ENCODE measurements at places on chromosomes 11 and 22.

- DNase-seq = no peak
Measured at GRCh38 chr11:99327527-99327926, 306.8 kb downstream of the CNTN5 start.

DNA sequence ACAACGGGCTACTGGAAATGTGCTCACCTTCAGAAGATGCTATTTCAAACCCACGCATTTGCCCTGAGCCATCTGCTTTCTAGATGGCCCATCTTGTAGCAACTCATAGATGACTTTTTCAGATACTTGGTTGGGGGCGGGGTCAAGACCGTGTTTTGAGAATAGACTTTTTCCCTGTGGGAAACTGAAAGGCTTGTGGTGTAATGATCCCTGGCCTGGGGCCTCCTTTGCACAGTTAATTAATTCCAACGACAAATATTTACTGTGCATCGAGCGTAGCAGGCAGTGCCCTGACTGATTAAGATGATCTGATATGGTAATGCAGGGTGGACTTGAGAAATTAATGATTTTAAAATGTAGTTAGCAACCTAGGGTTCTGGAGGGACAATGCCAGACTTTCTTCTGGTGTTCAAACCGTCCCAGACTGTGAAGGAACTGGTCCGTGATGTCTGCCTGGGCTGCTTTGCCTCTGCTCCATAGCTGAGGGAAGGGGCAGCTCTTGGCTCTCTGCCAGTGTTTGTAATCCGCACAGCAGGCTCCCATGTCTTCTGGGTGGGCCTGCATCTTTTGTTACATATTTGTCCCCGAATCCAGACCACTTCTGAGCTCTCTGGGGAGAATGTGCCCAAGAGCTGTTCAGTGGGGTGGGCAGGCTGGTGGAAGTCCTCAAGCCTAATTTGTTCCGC, 84.8 kb downstream of the ADAMTS15 start:
- no peak for DNase-seq

GRCh38 chr11:38543986-38544385, 1946.0 kb upstream of the RAG2 start:
- no peak for DNase-seq

DNA sequence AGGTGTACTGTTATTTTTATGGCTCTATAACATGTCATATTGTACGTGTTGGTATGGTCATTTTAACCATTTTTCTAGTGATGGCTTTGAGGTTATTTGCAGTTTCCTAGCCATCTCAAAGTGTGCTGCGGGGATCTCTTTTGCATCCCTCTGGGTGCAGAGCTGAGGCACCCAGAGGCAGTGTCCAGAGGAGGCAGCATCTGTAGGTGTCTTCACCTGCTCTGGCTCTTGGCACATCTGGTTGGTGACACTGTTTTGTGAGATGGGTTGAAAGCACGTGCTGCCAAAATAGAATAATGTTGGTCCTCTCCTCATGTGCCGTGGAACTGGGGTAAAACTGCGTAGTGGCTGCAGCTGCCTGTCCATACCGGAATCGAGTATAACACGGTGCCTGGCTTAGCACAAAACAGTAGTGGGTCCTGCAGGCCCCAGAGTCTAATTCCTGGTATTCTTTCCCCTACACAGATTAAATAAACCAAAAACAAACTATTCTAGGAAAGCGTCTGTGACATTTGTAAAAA, 12.9 kb downstream of the NEAT1 start:
- DNase-seq = no peak

- peak; percentile 72 for DNase-seq
Measured at GRCh38 chr11:43130616-43131015, 181.2 kb upstream of the API5 start.

DNA sequence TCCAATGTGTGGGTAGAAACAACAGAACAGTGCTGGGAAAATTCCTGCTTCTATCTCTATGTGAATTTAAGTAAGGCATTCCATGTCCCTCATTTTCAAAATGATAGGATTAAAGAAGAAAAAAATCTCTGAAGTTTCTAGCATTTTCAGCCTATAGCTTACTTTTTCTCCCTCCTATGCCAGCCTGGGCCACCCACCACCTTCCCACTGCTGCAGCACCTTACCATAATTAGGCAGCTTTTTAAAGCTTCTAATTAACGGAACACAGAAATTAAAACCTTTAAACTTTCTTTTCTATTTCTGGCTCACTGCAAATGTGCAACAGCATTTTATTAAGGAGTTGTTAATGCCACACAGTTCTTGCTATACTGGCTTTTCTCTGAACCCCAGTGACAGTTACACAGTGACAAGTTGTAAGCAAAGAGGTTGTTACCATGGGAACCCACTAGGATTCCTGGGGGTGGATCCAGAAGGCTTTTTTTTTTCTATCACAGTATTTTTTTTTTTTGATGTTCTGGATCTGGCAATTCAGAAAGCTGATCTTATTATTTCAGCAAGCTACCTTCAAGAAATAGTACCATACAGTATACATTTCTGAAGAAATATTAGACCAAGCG, 20.2 kb downstream of the CELF1 start:
- no peak for DNase-seq

- DNase-seq = peak; percentile 28
Measured at GRCh38 chr11:76654298-76654851, 16.2 kb downstream of the LRRC32 start.

- DNase-seq = no peak
Measured at GRCh38 chr11:47243454-47243853, 5.2 kb downstream of the ACP2 start.

DNA sequence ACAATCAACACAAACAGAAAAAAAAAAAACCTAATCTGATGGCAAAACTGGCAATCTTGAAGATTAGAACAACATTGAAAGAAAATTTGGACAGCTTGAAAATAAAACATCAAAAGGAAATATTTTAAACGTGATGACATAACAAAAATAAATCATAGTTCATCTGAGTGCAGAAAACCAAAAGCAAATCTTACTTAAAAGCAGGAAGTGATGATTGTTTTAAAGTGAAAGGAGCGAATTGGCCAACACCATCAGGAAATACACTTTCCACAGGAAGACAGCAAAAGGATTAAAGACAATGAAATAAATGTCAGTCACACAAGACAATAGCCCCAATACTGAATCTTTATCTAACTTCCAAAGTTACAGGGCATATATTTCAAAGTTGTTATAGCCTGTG, 696.5 kb upstream of the CHORDC1 start:
- no peak for DNase-seq

GRCh38 chr22:29313576-29314466, 1.7 kb downstream of the RASL10A start:
- DNase-seq = no peak

DNA sequence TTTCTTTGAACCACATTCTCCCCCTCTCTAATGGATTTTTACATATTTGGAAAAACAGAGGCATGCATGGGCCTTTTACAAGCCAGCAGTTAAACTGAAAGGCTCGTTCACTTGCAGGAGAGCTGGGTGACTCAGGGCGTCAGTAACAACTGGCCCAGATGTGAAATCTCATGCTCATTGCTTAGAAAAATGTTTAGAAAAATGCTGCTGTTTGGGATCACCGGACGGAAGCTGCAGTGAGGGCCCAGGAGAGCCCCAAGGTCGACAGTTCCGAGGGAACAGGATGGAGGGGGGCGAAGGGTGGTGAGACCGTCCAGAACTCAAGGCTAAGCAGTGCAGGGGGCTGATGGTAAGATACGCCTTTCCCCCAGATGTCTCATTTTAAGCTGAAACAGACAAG, 41.7 kb upstream of the SMTN start:
- no peak for DNase-seq

GRCh38 chr11:14722496-14722895, 78.9 kb downstream of the PDE3B start:
- DNase-seq = no peak

- peak; percentile 67 for DNase-seq
Measured at GRCh38 chr22:30602049-30602448, 4.9 kb upstream of the TCN2 start.

DNA sequence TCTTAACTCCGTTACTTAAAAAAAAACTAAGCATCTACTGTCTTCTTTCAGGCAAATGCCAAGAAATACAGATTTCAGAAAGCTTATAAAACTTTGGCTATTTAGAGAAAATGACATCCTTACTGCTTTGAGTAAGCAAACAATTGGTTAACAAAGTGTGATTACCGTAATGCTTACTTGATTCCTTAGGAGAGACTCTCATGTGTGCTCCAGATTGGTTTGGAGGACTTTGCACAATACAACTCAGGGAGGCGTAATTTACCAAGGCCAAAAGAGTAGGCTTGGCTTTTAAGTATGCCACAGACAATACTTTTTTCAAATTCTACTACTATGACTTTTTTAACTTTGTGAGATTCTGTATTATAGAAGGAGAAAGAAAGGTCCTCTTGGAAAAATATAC, 76.9 kb upstream of the ALKBH3 start:
- no peak for DNase-seq

DNA sequence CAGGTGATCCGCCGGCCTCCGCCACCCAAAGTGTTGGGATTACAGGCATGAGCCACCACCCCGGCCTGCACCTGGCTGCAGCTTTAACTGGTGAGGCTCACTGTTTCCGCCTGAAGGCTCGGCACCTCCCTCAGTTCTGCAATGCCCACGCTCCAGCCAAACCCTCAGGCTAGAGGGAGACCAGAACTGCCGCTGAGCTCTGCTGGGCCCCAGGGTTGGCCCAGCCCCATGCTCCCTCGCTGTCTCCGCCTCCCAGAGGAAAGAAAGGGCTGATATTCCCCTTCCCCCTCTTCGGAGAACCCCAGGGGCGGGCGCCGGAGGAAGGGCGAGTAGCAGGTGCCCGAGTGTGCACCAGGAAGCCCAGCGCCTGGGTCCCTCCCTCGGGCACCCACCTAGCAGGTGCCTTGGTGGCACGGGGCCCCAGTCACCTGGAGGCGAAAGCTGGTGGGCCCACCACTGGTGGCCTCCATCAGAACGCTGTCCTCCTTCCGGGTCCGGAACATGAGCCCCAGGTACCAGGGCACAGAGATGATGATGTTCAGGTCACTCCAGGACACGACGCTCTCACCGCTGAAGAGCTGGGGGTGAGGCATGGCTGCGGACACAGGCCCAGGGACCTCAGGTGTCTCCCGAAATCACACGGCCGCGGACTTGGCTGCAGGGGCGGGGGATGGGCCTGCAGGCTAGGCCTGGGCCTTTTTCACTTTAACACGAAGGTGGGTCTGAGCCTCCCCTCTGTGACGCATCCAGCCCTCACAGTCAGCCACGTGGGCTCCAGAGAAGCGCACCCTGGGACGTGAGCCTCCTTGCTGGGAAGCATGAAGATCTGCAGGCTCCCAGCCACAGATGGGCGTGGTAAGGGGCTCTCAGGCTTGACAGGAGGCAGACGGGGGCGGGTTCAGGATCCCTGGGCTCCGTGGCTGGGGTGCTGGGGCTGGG, 73.3 kb downstream of the TRMU start:
- no peak for DNase-seq

GRCh38 chr11:114984611-114985163, 306.4 kb downstream of the NXPE2 start:
- DNase-seq = no peak

GRCh38 chr11:2750682-2751522, 51.1 kb upstream of the KCNQ1OT1 start:
- DNase-seq = no peak

GRCh38 chr11:110130642-110131238, 37.5 kb downstream of the ZC3H12C start:
- DNase-seq = peak; percentile 67

GRCh38 chr11:87356428-87356827, 318.7 kb downstream of the TMEM135 start:
- no peak for DNase-seq

- DNase-seq = no peak
Measured at GRCh38 chr22:31952094-31952401, 7.7 kb downstream of the YWHAH start.

- DNase-seq = peak; percentile 48
Measured at GRCh38 chr11:90737444-90738050, 514.7 kb upstream of the CHORDC1 start.

DNA sequence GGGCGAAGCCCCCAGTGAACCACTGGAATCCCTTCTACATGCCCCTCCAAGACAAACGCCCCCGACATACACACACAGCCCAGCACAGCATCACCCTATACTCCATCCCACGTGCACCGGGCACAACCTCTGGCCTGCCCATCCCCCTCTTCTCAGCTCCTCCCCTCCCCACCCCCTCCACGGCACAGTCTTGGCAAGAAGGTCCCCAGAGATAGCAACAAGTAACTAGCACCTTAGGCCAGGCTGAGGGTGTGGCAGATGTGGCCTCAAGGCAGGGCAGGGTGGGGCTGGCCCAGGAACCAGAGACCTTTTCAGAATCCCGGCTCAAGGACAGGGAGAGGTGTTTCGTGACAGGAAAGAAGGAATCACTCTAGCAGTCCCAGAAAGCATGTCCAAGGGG, 54.3 kb downstream of the CYTH4 start:
- no peak for DNase-seq

GRCh38 chr11:17831228-17831627, 96.6 kb downstream of the KCNC1 start:
- no peak for DNase-seq

DNA sequence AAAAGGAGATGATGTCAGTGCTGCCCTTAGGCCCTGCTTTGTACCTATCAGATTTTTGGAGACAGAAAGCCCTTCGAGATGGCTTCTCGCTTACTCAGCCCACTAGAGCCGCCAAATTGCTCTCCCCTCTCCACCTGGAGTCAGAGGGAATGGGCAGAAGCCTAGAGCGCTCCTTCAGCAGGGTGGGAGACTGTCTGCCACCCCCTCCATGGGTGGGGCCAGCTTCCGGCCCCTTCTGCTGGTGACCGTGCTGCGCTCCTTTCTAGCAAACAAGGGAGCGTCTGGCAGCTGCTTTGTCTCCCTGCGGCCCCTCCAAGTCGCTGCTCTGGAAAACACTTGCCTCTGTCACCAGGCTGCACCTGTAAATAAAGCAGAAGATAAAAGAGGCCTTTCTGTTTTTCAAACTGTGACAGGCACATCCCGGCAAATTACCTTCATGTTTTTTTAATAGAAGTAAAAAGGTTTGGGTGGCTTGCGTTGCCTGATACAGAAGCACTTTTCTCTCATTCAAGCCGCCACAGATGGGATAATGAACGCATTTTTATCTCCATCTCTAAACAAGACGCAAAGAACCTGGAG, 145.7 kb upstream of the NECTIN1 start:
- DNase-seq = peak; percentile 66

GRCh38 chr11:122656073-122656630, 630 bp downstream of the UBASH3B start:
- DNase-seq = no peak

- no peak for DNase-seq
Measured at GRCh38 chr11:27427183-27427980, 45.2 kb downstream of the LGR4 start.

DNA sequence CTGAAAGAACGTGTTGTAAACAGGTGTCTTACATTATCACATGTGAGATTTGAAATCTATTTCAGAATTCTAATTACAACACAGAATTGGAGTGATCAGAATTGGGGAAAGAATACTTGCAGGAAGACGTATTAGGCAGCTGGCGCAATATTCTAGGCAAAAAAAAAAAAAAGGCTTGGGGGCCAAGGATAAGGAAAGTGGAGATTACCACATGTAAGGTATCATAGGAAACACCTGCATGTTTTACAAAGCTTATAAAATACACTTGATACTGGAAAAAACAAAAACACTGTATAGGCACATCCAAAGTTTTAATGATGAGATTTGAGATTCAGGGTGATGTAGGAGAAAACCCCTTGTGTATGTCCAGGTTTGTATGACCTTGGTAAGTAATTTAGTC, 245.1 kb downstream of the DDX10 start:
- DNase-seq = no peak

- no peak for DNase-seq
Measured at GRCh38 chr11:108805030-108805429, 140.2 kb downstream of the DDX10 start.

GRCh38 chr11:9046481-9046880, 42.7 kb upstream of the NRIP3 start:
- no peak for DNase-seq

All from endodermal cell (in vitro differentiated cells).